ENCODE measurements at places on chromosomes 1 and 21.
A peak's percentile ranks its signal among the peaks of the same experiment; 100 is the strongest.

GRCh38 chr1:71232786-71233185, 152.0 kb upstream of the ZRANB2 start:
- no peak for DNase-seq

DNA sequence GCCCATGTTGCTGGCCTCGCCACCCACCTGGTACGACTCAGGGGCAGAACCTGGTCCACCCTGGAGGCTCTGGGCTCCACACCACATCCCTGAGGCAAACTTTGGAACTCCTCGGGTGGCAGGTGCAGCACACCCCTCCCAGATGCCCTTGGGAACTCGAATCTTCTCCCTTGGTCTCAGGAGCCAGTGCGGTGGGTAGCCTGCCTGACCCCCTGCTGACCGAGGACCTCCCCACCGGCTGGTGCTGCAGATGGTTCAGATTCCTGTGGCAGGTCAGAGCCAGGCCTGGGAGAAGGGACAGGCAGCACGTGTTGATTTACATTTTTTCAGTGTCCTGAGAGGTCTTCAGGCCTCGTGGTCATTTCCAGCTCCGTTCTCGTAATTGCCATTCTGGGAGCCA, 6.3 kb upstream of the CFAP410 start:
- DNase-seq = no peak

- no peak for DNase-seq
Observed at GRCh38 chr1:27864264-27864895, 8.0 kb upstream of the THEMIS2 start.

GRCh38 chr1:119139403-119139802, 1.1 kb downstream of the WARS2 start:
- no peak for DNase-seq

- no peak for DNase-seq
Observed at GRCh38 chr1:119687434-119688079, 24.2 kb upstream of the PHGDH start.

DNA sequence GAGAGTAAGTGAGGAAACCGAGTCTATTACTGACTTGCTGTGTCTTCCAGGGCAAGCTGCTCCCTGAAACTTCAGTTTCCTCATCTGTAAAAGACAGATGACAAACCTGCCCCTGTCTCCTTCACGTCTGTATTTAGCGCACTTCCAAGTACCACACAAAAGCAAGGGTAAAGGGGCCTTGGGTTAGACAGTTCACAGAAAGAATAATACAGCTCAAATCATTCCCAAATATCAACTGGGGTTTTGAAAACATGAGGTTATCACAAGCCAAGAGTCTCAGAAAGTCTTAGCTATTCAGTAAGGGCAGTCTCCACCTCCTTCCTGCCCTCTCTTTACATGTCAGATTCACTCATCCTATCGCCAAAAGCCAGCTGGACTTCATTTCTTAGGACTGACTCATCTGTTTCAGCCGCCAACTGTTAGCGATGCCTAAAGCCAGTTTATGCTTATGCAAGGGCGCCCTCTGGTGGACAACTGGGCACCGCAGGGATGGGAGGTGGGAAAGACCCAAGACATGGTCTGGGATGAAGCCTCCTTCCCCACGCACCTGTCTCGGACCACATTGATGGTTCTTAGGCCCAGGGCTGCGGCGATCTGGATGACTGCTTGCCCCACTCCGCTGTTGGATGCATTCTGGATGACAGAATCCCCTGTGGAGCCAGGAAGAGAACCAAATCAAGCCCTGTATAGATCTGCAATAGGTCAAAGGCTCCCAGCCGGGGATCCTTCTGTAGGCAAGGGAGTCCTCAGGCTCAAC, 21.1 kb upstream of the SRSF4 start:
- DNase-seq = peak; percentile 98

- peak; percentile 43 for DNase-seq
Observed at GRCh38 chr1:63575340-63575826, 17.8 kb upstream of the PGM1 start.

- DNase-seq = peak; percentile 72
Observed at GRCh38 chr1:9128520-9129265, at the start of gene GPR157. Gene GPR157 (minus strand): TSS chr1:9129102. CDS start chr1:9129027, 75 bp downstream.

- peak; percentile 94 for DNase-seq
Observed at GRCh38 chr1:119711804-119712341, at the start of gene PHGDH. Gene PHGDH (plus strand): TSS chr1:119711934. CDS start chr1:119712023, 89 bp downstream.

- no peak for DNase-seq
Observed at GRCh38 chr1:204377800-204378668, 18.3 kb upstream of the PLEKHA6 start.

DNA sequence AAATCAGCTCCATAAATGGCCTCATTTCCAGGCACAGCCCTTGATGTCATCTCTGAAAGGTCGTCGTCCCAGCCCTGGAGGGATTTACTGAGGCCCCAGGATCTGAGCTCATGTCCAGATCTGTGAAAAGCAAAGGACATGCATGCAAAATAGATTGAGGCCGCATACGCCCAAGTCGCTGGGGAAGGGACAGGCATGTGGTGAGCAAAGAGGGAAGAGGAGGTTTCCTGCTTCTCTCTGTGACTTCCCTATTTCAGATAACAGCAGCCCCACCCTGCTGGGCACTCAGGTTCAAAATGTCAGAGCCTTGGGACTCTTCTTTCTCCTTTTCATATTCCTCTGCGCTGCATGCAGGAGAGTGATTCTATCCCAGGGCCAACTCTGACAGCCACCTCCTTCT, 197.2 kb downstream of the ADSS2 start:
- DNase-seq = no peak

- no peak for DNase-seq
Observed at GRCh38 chr1:213264531-213264930, 213.5 kb downstream of the RPS6KC1 start.

- no peak for DNase-seq
Observed at GRCh38 chr1:104195395-104195794, 445.7 kb downstream of the AMY1C start.

DNA sequence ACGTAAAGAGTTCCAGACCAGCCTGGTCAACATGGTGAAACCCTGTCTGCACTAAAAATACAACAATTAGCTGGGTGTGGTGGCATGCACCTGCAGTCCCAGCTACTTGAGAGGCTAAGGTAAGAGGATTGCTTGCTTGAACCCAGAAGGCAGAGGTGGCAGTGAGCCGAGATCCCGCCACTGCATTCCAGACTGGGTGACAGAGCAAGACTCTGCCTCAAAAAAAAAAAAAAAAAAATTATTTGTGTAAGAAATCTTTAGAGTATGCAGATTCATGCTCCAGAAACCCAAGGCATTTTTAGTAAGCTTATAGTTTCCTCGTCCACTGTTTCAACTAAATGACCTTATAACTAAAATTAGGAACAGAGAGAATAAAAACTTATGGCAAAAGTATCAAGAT, 51.3 kb downstream of the ABL2 start:
- peak; percentile 67 for DNase-seq

- peak; percentile 42 for DNase-seq
Observed at GRCh38 chr1:8374812-8375211, 56.9 kb downstream of the SLC45A1 start.

DNA sequence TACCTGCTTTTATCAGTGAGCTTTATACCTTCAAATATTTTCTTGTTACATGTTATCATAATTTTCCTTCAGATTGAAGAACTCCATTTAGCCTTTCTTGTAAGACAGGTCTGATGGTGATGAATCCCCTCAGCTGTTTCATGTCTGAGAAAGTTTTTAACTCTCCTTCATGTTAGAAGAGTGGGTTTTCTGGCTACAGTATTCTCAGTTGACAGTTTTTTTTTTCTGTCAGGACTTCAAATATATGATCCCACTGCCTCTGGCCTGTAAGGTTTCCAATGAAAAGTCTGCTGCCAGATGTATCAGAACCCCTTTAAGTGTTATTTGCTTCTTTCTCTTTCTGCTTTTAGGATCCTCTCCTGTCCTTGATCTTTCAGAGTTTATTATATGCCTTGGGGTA, 248.2 kb downstream of the LBR start:
- no peak for DNase-seq

DNA sequence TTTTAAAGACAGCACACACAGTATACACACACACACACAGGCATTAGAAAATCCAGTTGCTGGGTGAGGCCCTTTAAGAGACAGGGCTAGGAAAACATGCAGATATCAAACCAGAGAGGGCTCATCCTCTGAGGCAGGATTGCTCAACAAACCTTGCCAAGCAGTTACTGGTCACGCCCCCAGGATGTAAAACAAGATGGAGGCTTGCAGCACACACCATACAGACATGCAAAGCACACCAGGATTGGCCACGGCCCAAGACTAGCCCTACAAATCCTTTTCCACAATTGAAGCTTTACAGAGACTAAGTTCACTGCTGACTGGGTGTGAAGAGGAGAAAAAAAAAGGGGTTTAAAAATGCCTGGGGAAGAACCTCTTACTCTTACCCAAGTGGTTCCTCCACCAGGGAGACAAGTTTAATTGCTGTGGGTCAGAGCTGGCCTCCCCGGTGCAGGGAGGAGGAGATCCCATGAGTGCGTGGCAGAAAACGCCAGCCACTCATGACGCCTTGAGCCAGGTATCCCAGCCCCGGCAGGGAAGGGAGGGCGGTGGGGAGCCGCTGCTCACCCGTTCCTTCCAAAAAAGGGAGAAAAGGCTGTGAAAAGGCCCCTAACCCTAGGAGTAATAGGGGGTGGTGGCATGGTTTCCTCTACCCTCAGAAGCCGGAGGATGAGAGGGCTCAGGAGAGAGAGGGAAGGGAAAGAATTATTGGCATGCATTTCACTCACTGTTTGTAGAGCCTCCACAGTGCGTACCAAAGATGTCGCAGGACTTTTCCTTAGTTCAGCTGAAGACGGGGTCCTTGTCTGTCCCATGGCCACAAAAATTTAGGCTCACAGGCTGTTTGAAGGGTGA, 594.6 kb upstream of the ZP4 start:
- DNase-seq = peak; percentile 85

GRCh38 chr1:218809061-218809460, 364.6 kb upstream of the LYPLAL1 start:
- DNase-seq = no peak

DNA sequence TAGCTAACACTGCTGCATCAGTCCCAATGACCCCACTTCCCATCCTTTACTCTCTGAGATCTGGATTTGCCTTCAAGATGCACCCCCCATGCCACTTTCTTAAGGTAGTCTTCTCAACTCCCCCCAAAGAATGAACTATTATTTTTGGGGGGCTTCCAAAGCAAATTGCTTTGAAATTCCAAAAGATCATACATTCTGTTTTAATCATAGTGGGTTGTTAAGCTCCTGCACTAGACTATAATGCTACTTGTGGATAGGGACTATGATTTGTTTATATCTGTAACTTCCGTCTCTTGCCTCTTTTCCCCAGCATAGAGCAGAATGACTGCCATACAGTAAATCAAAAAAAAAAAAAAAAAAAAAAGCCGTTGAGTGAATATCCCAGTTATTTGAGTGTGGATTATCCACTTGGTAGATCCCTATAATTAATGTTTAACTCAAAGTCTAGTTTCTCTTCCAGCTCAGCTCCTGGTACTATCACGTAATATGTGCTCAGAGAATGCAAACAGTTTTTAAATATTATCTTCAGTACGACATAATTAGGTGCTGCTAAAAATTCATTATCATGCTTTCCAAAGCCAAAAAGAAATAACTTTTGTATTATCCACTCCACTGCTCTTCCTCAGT, 26.9 kb downstream of the KIRREL1 start:
- DNase-seq = peak; percentile 41

- no peak for DNase-seq
Observed at GRCh38 chr1:94202241-94202640, 35.1 kb downstream of the ARHGAP29 start.

GRCh38 chr21:27268290-27268689, 301.4 kb upstream of the ADAMTS5 start:
- DNase-seq = peak; percentile 77

- DNase-seq = peak; percentile 5
Observed at GRCh38 chr1:191498318-191498717, 659.9 kb upstream of the RGS18 start.

DNA sequence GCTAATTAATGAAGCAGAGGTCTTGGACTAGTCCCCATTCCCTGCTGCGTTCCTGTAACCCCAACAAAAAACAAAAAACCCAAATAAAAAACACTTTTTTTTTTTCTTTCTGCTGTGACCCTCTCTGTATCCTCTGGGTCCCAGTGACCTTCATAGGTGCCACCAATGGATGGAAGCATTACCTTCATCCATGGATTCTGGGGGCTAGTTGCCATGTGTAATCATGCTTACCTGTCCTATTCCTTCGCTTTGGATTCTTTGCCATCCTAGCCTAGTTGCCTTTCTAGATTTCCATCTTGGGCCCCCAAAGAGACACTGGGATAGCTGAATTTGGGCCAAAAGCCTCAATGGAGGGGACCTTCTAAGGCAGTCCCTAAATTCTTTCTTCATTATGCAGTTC, 1208.7 kb downstream of the BRINP3 start:
- peak; percentile 1 for DNase-seq

GRCh38 chr1:236489710-236490377, 33.9 kb upstream of the LGALS8 start:
- DNase-seq = peak; percentile 55
